ENCODE measurements at places on chromosomes 16 and 17. TPM values are rescaled to one million over a fixed set of nuclear protein-coding genes. Genes with fewer than 3 reads are reported as not detected.

- no peak for DNase-seq
Measured at GRCh38 chr16:82088483-82088882, 53.4 kb downstream of the HSD17B2 start.

GRCh38 chr17:50087912-50088405, 7.2 kb upstream of the PDK2 start:
- no peak for DNase-seq

DNA sequence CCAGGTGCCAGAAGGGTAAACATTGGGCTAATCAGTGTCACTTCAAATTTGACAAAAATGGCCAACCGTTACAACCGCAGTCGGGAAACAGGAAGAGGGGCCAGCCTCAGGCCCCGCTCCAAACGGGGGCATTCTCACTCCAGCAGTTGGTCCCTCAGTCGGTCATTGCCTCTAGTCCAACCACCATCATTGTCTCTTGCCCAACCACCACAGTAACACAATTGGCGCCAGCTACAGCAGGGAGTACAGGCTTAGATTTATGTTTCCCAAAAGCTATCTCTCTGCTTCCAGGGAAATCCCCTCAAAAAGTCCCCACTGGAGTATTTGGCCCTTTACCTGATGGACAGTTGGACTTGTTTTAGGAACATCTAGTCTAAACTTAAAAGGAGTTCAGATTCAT, 20.3 kb downstream of the ALOX15B start:
- no peak for DNase-seq

DNA sequence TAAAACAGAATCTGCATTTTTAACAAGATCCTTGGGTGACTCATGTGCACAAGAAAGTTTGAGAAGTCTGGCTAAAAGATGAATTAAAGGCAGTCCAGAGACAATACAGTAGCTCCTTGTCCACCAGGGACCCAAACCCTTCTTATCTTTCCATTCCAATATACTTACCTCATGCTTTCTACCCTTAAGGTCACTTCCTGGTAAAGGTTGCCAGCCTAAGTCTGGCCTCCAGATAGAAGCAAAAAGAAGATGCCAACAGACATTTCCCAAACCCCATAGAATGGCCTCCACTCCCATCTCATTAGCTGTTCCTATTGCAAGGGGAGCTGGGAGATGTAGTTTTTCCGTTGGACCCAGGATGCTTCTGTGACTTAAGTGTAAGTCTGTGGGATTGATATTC, 101.4 kb upstream of the XYLT1 start:
- DNase-seq = no peak

- DNase-seq = no peak
Measured at GRCh38 chr17:16037636-16038035, 38.0 kb downstream of the TTC19 start.

TBC1D3C gene
- not detected for total RNA-seq

GRCh38 chr17:4310354-4311060, 46.7 kb upstream of the ANKFY1 start:
- no peak for DNase-seq

DNA sequence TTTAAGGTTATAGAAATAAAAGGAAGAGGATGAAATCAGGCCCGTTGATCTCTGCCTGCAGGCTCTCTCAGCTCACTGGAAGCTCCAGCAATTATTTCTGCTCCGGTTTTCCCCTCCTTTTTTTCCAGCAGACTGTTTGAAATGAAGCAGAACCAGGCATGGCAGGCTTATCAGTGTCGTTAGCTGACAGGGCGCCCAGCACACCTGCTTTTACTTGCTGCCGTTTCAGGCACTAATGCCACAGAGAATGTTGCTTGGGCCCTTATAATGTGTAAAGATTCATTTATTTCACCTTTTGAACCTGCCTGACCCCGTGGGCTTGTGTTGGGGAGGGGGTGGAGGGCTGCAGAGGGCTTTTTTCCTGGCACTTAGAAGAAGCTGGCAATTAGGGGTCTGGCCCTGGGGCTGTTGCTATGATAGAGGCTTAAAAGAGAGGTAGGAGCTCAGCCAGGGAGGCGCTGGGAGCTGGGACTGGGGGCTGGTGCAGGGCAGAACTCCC, 108.1 kb downstream of the IRX3 start:
- DNase-seq = no peak

DNA sequence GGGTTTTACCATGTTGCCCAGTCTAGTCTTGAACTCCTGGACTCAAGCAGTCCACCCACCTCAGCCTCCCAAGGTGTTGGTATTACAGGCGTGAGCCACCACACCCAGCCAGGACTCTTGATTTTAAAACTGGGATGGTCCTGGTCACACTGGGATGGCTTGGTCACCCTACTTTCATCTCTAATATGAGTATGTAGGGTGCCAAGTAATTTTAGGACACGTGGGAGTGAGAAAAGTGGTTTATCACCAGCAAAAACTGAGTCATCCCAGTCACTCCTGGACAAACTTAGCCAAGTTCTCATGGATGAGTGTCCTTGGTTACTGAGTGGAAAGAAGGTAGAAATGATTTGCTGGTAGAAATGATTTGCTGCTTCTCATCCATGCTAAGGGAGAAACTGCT, 9.9 kb downstream of the CLEC19A start:
- no peak for DNase-seq

GRCh38 chr16:69465083-69465721, 40.8 kb downstream of the CYB5B start:
- DNase-seq = no peak

SUMO2 gene
- 64.4 TPM for total RNA-seq

- no peak for DNase-seq
Measured at GRCh38 chr16:19700319-19700781, 17.7 kb downstream of the KNOP1 start.

GRCh38 chr17:82871056-82871775, 31.4 kb upstream of the ZNF750 start:
- no peak for DNase-seq

GRCh38 chr16:81519301-81520150, 74.9 kb downstream of the CMIP start:
- no peak for DNase-seq

- no peak for DNase-seq
Measured at GRCh38 chr16:2198283-2198682, 1.9 kb upstream of the CASKIN1 start.

OTOA gene
- total RNA-seq = not detected

DNA sequence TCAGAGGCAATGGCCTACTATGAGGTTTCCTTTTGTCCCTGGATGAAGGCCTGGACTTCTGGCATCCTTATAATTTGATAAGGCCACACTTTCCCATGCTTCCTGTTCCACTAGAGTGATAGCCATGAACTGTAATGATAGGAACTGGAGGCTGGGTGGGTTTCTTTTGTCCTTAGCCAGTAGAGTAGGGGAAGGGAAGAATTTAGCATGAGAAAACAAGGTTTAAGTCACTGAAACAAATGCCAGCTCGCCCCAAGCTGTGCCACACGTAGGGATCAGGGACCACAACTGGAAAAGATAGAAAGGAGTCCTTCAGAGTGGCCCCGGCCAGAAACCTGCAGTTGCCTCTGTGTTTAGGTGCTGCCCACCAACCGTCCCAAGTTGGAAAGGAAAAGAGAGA, 80.9 kb upstream of the C17orf78 start:
- DNase-seq = no peak

RAB37 gene
- total RNA-seq = 3.3 TPM

RNF43 gene
- under 0.01 TPM for total RNA-seq

- DNase-seq = no peak
Measured at GRCh38 chr17:80874866-80875445, 116.7 kb upstream of the CHMP6 start.

- DNase-seq = no peak
Measured at GRCh38 chr17:77433385-77434135, 292.8 kb downstream of the SEC14L1 start.

DNA sequence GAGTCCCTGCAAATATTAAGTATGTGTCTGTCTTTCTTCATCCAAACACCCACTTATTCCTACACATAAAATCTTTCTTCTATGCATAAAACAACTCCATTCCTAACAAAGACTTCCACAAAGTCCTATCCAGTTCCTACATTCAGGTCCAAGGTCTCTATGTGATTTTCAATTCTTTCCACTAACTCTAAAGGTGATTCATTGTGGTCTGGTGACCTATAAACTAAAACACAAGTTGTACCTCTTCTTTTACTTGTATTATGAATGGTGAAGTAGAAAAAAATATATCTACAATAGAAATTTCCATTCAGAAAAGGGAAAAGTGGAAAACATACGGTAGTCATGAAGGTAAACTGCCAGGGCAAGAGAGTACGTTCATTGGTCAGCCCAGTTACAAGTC, 56.6 kb downstream of the USP32 start:
- no peak for DNase-seq

RAD51C gene
- 20.1 TPM for total RNA-seq

DNA sequence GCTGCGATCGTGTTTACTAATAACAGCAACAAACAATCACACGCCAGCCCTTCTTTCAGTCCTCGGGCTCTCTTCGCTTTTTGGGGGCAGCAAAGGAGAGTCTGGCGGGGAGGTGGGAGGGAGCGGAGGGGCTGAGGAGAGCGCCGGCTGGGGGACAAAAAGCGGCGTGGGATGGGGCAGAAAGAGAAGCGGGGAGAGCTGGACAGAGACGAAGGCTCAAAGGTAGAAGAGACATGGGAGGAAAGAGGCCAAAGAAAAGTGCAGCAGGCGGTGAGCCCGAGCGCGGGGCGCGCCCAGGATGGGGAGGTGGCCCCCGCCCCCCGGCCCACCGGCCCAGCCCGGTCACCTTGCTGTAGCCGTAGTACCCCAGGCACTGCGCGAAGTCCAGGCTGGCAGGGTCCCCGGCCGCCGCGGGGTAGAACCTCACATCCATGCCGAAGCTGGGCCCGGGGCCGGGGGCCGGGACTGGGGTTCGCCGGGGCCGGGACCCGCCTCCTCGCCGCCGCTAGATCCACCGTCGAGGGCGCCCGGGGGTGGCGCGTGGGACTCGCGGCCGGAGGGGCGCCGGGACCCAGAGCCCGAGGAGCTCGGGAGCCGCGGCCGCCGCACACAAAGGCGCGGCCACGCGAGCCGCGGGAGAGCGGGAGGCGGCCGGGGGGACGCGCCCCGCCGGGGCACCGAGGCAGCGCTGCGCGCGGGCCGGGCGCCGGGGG, 496 bp downstream of the TOX3 start:
- DNase-seq = peak; percentile 39

DNAH2 gene
- 0.06 TPM for total RNA-seq

GRCh38 chr16:27823421-27823820, 240.1 kb downstream of the GSG1L start:
- DNase-seq = no peak

GRCh38 chr17:49409066-49409465, 5.6 kb downstream of the PHB1 start:
- no peak for DNase-seq

KRT33B gene
- total RNA-seq = not detected

- no peak for DNase-seq
Measured at GRCh38 chr17:65166787-65167186, 29.6 kb downstream of the RGS9 start.

DNA sequence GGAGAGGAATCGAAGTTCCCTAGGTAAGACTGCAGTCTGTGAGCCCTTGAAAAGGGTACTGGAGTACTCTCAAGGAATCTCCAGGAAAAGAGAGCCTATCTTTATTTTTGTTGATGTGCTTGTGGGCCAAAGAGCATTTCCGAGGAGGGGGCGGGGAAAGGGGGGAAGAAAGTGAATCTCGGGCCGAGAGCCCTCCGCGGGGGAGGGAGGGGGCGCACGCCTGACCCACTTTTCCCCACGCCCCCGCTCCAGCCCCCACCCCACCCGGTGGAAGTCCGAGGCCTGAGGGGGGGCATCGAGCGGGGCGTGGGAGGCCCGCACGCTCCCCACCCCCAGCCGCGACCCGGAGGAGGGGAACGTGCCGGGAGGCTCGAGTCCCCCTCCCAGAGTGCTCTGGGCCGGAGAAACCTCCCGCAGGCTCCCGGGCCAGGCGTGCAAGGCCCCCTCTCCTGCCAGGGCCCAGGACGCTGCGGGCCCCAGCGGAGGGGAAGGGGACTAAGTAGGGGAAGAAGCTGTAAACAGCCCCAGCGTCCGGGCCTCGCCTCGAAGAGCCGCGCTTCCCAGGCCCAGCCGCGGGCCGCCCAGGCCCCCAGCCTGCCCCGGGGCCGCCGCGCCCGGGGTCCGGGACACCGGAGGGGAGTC, 444 bp downstream of the HELZ start:
- DNase-seq = no peak

INTS2 gene
- 12.3 TPM for total RNA-seq

DNA sequence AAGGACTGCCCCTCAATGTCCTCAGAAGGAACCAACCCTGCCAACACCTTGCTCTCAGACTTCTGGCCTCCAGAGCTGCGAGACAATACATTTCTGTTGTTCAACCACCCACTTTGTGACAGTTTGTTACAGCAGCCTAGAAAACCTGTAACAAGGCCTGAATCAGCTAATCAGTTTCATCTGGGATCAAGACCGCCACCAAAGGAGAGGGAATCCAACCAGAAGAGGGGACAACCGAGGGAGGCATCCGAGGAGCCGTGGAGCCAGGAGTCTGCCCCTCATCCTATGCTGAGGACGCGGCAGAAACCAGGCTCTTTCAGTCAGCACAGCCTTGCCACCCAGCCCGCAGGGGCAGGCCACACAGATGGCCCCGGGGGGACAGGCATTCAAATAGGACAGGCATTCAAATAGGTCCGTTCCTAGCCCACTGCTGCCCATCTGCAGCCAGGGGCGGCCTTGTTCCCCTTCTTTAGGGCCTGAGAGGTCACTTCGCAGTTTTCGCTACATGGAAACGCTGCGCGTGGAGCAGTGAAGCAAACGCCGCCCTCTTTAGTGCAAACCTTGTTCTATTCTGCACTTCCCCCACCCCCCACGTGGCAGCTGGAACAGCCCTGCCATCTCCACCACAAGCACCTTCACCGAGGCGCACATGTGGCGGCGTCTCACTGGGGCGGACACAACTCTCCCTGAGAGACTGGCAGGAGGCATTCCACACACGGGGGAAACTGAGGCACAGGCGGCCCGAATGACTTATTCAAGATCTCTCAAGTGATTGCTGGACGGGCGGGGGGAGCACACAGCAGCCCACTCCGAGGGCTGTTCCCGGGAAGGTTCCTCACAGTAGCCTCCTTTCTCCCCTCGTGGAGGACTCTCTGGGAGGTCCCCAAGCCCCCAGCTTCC, 26.7 kb downstream of the FA2H start:
- no peak for DNase-seq

DNA sequence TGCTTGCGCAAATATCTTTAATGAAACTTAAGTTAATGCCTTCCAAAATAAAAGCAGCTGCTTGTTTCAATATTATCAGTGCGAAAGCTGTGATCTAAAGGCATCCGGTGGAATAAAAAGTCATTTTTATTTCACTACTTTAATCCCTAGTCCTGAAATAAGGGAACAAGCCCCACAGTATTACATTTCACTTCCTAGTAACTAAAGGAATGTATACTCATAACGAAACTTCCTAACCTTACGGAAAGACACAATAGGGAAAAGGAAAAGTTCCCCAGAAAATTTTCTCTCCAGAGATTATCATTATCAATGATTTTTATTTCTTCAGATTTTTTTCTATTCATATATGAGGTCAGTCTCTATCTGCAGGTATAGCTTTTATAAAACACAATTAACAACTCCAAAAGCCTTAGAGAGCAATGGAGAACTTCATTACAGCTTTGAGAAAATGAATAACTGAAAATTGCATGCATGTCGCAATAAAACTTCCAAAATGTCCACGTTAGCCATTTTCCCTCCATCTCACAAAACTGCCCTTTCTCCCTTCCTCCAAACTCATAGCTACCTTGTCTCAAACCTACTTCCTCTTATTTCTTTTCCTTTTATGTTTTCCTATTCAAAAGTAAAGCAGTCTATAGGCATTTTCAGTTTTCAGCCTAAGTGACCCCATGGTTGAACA, 154.3 kb upstream of the MED13 start:
- DNase-seq = no peak

CACNB1 gene
- total RNA-seq = 4.5 TPM

- DNase-seq = no peak
Measured at GRCh38 chr17:4006745-4007211, 42.5 kb upstream of the ATP2A3 start.
